Stimulated activated CD8-positive, alpha-beta memory T cell treated with anti-CD3 and anti-CD28 coated beads, Interleukin-7, amount 100 ng/mL, for 1 hour (primary cell): ENCODE measurements at places on chromosomes 4 and X.
A peak's percentile ranks its signal among the peaks of the same experiment; 100 is the strongest.

DNA sequence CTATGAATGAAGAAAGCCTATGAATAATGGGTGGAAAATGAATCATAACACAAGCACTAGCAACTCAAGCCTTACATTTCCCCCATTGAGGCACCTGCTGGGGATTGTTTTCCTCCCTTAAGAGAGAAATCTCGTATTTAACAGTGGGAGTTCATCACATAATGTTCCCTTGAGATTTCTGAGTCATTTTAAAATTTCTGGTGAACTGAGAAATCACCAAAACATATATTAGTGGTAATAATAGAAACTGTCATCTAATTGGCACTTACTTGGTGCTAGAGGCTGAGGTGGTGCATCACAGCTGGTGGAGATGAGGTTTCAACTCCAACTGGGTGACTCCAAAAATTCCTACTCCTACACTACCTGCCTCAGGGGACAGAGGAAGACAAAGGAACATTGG, 561.3 kb upstream of the LCORL start:
- no peak for DNase-seq

- peak; percentile 11 for DNase-seq
These were observed 179.9 kb upstream of the PPP3CA start for GRCh38 chr4:101527188-101527587.

DNA sequence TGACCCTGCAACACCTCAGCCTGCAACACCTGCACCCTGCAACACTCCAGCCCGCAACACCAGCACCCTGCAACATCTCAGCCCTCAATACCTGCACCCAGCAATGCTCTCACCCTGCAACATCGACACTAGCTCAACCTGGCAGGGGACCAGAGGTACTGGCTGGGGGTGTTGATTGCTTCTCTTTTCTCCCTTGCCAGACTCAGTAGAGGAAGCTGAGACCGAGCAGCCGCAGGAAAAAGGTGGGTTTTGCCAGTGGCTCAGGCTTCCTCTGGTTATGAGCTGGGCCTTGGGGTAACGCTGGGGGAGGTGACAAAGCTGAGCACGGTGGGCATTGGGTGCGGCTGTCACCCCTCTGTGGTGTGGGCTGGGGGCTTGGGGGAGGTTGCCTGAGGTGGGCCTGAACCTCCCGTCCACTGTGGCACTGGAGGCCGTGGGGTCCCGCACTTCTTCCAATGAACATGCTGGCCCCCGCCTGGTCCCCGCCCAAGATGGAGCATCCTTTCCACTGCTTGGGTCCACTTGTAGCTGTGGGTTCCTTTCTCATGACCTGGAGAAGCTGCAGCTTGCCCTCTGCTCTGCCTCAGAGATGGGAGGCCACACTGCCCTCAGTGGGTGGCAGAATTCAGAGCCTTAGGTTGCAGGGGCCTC, 26.0 kb downstream of the SH3TC1 start:
- no peak for DNase-seq

DNA sequence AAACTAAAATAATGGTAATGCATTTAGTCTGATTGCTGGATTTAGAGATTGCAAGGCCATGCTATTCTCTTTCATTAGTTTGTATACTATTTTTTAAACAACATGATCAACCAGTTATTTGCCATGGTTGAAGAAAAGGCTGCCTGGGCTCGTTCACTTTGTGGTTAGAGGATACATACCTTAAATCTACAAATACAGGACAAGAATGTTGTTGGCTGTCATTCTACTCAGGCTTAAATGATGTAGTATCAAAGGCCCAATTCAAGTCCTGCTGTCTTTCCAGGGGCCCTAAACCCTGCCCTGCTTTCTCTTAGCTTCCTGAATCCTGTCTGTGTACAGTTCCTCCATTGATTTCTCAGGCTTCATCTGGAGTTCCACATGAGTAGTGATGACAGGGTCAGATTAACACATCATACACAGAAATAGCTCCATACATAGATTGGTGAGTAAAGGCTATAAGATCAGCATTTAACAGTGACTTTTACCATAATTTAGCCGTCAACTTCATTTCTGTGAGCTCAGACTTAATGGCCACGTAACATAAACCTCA, 114.9 kb upstream of the GPRIN3 start:
- DNase-seq = no peak

- DNase-seq = no peak
These were observed 24.6 kb downstream of the BEX3 start for GRCh38 chrX:103400931-103401330.

DNA sequence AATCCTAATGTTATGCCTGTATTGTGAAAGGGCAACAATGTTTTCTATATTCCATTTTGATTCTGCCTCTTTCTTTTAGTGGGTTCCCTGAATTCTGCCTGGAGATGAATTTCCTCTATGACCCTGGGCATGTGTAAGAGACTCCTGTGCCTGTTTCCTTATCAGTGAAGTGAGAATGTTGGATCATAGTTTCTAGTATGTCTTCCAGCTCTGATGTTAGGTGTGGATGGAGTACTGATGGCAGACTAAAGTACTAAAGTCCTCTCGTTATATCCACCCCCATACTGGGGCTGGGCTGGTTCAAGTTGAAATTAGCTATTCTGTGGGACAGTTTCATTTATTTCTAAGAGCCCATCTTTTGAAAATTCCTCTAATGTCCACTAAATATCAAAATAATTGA, 29.6 kb downstream of the PLAC1 start:
- no peak for DNase-seq

DNA sequence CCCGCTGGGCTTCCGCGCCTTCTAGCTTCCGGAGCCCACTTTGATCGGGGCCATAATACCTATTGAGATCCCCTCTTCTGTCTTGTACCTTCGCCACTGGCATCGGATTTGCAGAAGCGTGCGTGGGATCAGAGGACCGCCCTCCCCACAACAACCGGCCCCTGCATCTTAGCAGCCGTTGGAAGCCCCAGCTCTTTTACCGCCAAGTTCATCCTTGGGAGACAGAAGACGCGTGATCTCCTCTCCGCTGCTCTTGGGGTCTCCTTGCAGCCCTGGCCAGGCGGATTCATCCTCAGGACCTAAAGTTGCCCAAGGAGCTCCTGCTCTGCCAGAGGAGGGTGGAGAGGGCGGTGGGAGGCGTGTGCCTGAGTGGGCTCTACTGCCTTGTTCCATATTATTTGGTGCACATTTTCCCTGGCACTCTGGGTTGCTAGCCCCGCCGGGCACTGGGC, 1.6 kb downstream of the SLIT2 start:
- DNase-seq = no peak

DNA sequence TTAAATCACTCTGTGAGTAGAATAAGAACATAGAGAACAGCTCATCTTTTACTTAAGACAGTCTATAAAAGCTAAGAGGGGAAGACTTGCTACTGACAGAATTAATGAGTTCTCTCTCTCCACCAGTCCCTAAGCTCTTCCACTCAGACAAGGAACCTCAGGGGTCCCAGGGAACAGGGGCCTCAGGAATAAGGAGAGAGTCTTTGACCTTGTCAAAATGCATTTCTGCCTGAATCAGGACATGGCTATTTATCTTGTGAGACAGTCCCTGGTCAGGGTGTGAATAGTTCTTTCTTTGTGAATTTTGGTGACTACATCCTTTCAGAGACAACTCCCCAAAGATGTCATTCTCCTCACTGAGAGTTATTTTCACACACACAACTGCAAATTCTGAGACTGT, 218.7 kb upstream of the HS3ST1 start:
- no peak for DNase-seq

DNA sequence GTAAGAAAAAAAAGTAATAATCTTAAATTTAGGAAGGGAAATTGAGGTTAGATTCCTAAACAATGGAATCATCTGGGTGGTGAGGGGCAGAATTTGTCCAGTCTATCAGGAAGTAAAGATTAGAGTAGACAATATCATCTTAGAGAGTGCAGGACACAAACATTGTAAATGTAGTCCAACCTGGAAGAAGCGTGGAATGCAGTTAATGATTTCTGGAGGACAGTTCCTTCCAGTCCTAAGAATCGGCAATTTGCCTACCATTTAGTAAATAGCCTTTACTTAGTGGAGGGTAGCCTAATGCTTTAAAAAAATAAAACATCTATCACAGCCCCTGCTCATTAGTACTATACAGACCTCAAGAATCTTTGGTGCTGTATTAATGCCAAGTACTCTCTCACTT, 147.5 kb upstream of the TTC29 start:
- DNase-seq = no peak

- no peak for DNase-seq
These were observed 494.7 kb downstream of the TRAM1L1 start for GRCh38 chr4:116590648-116591047.

- peak; percentile 27 for DNase-seq
These were observed 16.0 kb upstream of the UVSSA start for GRCh38 chr4:1330761-1331590.

DNA sequence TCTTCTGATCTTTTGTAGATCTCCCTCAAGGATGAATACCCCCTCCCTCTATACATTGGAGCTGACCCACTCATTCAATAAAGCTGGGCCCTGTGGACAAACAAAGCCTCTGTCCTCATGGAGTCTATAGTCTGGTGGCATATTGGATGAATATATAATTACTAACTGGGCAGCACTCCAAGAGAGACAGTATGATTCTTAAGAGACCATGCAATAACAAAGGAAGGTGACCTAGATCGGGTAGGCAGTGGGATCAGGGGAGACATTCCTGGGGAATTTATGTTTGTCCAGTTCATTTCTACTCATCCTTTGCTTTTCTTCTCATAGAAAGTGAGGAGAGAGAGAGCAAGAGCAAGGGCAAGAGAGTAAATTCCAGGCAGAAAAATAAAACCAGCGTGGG, 23.5 kb upstream of the CXCL13 start:
- DNase-seq = no peak

GRCh38 chrX:129808158-129808828, 28.5 kb downstream of the SASH3 start:
- no peak for DNase-seq
